Lung (tissue), 17 donors: ENCODE measurements at places on chromosomes 2 and 18. TPM values are rescaled to one million over a fixed set of nuclear protein-coding genes. Genes with fewer than 3 reads are reported as not detected.
A peak's percentile ranks its signal among the peaks of the same experiment; 100 is the strongest.

Gene SLC19A3
- total RNA-seq: 28.1 TPM

Gene COBLL1
- 86.5 TPM for total RNA-seq

GRCh38 chr2:6641956-6642355, 223.8 kb downstream of the CMPK2 start:
- no peak for DNase-seq

- DNase-seq: no peak
These were observed 27.5 kb downstream of the ABCA12 start for GRCh38 chr2:215110918-215111317.

Gene TUBB8B
- total RNA-seq: not detected

DNA sequence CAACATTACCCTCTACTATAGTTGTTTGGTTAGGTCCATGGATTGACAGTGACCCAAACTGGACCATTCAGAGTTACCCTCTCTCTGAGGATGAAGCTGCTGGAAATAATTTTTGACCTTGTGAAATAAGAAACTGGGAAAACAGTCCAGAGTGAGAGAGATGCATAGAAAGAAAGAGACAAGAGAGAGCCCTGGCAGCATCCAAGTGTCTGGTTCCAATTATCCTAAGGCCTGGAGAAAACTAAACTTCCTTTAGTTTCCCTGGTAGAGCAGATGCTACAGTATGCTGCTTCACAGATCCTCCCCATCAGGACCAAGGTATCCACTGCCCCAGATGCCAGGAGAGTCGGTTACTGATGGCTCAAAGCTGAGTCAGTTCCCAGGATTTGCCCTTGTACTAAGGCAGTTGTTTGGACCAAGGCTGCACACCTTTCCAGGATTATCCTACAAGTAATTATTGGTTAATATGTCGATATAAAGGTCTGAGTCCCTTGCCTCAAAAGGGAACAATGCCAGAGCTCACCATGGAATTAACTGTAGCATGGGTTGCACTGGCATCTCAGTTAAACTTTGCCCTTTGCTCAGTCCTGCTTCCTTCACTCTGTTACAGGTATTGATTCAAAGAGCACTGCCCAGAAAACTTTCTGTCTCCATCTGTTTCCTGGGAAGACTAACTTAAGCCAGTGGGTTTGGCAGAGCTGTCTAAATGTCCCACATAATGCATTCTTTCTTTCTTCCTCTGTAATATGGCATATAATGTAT, 14.6 kb upstream of the CHN1 start:
- DNase-seq: no peak

DNA sequence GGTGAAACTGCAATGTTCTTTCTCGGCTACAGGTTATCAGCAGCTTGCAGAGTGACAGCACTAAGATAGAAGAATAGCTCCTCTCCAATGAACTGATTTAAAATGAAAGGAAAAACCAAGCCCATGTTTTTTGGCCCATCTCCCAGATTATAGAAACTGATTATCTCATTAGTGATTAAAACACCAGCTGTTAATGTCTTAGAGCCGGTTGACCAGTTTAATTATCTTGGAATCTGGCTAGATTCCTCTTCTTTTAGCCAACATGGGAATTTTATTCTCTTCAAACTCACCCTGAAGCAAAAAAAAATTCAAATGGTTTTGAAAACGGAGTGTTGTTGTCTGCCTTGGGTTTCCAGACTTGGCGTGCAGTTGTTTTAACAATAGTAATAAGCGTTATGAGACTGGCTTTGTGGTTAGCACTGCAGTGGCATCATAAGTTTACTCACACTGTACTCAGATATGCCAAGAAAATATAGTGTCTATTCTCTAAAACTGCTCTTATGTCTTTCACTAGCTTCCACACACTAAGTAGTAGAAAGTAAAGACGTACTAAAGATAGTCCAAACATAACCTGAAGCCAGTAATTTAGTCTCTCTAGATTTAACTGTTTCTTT, 665.3 kb downstream of the STK39 start:
- DNase-seq: peak; percentile 70

Gene EVA1A
- 51.3 TPM for total RNA-seq

- no peak for DNase-seq
These were observed 1073.9 kb upstream of the CRIM1 start for GRCh38 chr2:35281702-35282101.

DNA sequence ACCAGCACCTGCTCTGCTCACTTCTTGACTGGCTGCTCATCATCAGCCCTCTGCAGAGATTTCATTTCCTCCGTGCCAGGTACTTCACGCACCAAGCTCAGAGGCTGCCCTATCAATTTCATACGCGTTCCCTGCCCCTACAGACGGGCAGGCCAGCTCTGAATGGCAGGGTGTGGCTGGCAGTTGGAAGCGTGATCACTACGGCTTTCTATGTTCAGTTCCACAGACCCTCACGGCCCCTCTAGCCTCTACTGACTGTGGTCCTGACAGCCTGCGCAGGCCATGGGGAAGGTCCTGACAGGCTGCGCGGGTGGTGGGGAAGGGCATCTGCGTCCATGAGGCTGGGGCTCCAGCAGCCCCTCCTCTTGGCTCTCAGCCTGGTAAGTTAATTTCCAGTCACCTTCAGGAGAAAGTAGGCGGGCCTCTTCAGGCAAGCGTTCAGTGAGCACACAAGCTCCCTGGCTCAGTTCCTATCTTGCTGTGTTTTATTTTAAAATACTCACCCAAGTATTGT, 154.8 kb downstream of the ZNF236 start:
- DNase-seq: peak; percentile 77

DNA sequence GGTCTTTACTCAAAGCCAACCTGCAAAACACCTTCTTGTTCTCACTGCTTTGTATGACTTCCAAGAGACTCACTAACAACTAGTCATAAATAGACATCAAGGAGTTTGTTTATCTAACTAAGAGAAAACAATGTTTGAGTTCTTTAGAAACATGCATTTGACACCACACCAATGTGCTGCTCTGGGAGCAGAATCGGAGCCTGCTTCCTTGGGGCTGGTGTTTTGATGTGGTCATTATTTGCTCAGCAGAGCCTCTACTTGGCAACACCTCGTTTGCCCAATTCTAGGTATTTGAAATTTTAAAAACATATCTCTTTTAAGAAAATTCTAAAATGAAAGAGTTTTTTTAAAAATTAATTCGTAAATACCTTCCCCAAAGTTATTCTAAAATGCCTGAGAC, 167.5 kb downstream of the BCL2 start:
- DNase-seq: no peak

Gene TMEM200C
- total RNA-seq: 0.57 TPM

DNA sequence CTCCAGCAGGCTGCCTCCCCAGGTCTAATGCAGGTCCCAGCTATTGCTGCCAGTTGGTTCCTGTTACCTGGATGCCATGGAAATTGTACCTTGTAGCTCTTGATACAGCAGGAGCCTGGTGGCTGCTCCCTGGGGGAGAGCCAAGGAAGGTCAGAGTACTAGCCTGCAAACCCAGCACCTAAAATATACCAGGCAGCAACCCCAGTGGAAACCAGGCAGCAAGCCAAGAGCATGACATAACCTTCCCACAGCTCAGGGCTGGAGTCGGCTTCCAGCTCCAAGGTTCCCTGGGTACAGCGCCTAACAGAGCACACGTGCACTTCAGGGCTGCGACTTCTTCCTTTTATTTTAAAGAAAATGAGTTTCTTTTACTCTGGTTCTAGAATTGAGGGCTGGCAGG, 30.3 kb downstream of the TNP1 start:
- DNase-seq: peak; percentile 82

- DNase-seq: peak; percentile 46
These were observed 231.1 kb upstream of the HS6ST1 start for GRCh38 chr2:128549646-128550260.

GRCh38 chr2:18585526-18585925, 3.8 kb downstream of the NT5C1B start:
- no peak for DNase-seq

GRCh38 chr18:61203151-61203550, 130.1 kb upstream of the CDH20 start:
- no peak for DNase-seq

DNA sequence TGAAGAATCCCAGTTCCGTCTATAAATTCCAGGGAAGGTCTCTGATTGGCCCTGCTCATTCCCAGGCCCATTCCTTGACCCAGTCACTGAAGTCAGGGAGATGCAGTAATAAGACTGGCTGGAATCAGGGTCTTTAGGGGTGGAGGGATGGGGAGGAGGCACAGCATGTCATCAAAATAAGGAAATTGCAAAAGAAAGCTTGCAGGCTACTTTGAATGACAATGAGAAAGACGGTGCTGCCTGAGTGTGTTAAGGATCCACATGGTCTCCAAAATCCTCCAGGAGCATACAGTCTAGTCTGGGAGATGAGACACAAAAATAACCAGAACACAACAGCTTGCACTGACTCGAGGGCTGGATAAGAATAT, 2.0 kb upstream of the DES start:
- no peak for DNase-seq

DNA sequence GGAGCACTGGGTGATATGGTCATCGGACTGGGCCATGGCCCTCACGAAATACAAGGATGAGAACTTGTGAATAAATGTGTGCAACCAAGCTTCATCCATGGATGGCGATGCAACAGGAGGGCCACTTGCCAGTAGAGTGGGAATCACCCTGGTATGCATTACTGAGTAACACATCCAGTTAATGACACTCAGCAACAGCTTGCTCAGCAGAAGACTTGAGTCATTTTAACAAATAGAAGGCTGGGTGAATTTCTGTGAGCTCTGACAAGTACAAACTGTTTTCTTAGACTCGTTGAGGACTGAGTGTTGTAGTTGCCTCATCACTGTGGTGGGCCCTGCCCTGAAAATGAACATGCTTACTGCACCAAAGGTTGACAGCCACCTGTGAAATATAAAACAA, 221.6 kb downstream of the NCKAP5 start:
- DNase-seq: no peak

Gene SLC25A12
- 22.4 TPM for total RNA-seq

Gene OTOS
- not detected for total RNA-seq

Gene DCC
- total RNA-seq: 4.6 TPM

GRCh38 chr2:32739664-32740063, 111.8 kb downstream of the TTC27 start:
- DNase-seq: peak; percentile 58

- peak; percentile 77 for DNase-seq
These were observed 123.9 kb downstream of the RDH14 start for GRCh38 chr2:18436503-18437005.

Gene GPD2
- 42.0 TPM for total RNA-seq

DNA sequence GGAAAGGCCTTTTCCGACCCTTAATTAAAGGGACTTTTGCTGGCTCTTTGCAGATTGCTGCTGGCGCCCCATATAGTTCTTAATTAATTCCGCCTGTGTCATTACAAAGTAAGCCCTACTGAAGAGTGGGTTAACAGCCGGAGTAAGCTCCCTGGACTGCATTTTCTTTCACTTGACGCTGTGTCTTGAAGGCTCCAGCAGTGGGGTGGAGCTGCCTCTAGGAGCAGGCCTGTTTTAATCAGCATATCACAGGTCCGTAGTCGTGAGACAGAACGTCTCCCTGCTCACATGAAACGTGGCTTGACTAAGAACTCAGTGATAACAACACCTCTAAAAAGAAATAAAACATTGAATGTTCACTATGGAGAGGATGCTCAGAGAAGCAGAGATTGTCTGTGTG, 329.9 kb upstream of the RAB12 start:
- DNase-seq: no peak

Gene TGFA
- total RNA-seq: 13.0 TPM

DNA sequence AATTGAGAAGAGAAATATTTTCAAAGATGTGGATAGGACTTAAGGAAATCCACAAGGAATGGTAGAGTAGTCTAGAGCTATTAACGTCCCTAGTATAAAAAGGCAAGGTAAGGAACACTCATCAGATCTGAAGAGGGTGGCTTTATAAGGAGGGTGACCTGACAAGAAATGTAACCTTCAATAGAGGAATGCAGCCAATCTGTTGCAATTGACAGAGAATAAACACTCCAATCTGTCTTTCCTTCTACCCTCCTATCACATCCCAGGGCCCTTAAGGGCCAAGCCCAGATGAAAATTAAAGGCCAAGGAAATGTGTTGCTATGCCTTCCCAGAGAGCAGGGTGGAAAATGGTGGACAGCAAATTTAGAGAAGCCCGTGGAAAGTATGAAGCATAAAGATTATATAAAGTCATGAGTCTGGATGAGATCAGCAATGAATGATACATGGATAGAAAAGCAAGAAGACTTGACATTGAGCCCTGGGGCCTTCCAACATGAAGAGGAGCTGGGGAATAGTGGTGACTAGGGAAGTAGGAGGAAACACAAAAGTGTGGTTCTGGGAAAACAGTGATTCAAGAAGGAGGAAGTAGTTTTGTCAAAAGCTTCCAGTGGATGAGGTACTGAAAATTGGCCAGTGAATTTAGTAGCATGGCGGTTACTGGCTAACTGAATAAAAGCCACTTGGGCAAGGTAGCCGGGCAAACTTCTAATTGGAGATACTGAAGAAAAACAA, 270.6 kb upstream of the TANK start:
- no peak for DNase-seq

Gene ASB18
- not detected for total RNA-seq

Gene PLCL1
- 13.0 TPM for total RNA-seq

GRCh38 chr2:10009271-10009810, 34.0 kb upstream of the KLF11 start:
- no peak for DNase-seq

GRCh38 chr2:771538-771937, 94.3 kb upstream of the TMEM18 start:
- DNase-seq: no peak

Gene GALNT14
- total RNA-seq: 2.1 TPM

Gene LIMS2
- 111 TPM for total RNA-seq

DNA sequence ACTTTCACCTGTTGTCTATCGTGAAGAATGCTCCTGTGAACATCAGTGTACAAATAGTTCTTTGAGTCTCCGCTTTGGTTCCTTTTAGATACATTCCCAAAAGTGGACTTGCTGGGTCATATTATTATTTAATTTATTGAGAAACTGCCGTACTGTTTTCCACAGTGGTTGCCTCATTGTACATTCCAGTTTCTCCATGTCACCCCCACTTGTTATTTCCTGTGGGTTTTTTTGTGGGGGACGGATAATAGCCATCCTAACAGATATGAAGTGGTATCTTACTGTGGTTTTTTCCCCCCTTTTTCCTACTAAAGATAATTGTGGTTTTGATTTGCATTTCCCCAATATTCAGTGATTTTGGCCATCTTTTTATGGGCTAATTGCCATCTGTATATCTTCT, 53.8 kb downstream of the SMCHD1 start:
- no peak for DNase-seq

GRCh38 chr2:224309176-224309575, 92.7 kb downstream of the FAM124B start:
- no peak for DNase-seq

GRCh38 chr2:14340703-14341102, 291.8 kb upstream of the LRATD1 start:
- no peak for DNase-seq

- no peak for DNase-seq
These were observed 92.7 kb downstream of the VWC2L start for GRCh38 chr2:214503568-214503967.

DNA sequence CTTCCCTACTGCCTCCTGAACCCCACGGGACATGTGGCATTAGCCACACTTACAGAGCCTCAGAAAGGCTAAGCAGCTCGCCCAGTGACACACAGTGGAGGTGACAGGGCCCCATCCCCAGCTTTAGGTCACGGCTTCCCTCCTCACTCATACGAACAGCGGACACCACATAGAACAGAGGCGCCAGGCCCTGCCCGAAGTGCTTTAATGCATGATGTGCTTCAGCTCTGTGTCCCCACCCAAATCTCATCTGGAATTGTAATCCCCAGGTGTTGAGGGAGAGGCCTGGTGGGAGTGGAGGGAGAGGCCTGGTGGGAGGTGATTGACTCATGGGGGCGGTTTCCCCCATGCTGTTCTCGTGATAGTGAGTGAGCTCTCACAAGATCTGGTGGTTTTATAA, 135.3 kb downstream of the PTGR3 start:
- DNase-seq: no peak
